CD4-positive, alpha-beta T cell treated with Interleukin-2 at 100 ng/mL for 4 hours (primary cell): ENCODE measurements at places on chromosomes 11 and 22.

DNA sequence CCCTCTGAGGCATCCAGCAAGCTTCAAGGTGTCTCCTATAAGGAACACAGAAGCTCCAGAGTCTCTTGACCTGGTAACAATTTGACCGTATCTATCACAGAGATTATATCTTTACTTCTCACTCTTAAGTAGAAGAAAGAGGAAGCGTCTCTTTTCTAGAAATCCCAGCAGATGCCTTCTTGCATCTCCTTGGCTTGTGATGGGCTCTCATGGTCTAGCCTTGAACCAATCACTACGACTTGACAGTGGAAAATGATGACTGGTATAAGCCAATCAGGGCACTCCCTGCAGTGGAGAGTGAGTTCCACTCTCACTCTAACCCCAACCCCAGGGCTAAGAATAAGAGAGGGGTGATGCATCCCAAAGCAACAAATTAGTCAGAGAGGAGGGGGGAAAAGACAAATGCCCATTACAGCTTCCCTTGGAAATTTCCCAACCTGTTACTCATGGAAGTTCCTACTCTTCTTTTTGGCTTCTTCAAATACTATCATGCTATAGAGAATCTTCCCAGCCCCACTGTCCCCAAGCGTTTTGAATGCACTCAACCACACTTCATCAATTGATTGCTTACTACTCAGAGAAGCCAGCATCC lies 293.5 kb downstream of the MN1 start:
- no peak for DNase-seq

- DNase-seq = no peak
These were observed 116.8 kb downstream of the ZBTB16 start for GRCh38 chr11:114176321-114176720.

DNA sequence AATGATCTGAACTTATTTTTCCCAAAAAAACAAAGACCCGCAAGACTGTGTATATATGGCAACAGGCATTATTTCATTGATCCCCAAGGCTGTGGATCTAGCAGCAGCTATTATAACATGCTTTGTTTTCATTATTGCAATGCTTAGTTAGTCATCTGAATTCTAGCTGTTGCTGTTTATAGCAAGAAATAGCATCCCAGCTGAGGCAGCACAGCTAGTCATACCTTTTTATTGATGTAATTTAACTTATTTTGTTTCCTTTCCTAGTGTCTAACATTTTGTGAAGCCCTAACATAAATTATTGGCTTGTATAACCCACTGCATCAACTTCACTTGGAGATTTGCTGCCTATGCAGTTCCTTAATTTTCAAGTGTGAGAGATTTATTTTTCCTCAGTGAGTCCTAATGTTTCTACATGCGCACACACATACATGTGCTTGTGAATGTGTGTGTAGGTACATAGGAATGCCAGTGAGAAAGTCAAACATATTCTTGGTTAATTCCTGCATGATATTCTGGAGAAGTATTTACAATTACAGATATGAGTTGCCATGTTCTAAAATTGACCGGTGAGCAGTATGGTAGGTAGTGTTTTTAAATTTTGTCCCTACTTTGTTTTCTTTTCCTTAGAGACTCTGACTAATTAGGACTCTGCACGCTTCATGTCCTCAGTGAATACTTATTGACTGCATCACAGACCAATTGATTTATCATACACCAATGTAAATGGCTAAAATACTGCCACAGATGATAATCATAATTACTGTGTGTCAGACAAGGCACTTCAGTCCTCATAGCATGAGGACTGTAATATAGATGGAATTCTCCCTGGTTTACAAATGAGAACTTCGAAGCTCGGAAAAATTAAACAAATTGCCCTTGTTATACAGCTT lies 119.3 kb downstream of the WNT11 start:
- no peak for DNase-seq

DNA sequence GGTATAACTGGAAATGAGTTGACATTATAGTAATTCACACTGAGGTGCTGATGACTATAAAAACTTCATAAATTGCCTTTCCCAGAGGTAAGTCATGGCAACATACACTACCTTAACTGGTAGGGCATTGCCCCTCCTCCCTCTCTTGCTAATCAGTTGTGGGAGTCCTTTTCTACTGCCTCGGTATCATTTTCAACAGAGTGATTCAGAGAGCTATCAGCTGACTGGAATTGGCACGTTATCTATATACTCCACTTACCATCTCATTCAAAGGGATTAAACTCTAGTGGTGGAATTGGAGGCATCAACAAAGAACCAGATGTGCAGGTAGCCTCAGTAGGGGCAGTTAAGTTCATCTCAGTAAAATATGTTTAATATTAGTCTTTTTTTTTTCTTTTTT lies 8.0 kb upstream of the NUP160 start:
- DNase-seq = no peak

DNA sequence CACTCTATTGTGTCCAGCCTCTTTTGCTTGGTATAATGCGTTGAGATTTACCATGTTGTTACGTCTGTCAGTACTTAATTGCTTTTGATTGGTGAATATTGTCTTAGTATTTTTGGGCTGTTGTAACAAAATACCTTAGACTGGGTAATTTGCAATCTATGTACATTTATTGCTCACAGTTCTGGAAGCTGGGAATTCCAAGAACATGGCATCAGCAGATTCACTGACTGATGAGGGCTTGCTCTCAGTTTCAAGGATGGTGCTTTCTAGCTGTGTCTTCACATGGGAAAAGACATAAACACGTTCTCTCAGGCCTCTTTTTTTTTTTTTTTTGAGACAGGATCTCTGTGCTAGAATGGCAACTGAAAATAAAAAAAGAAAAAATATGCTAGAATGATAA lies 46.7 kb upstream of the INCENP start:
- no peak for DNase-seq
